ENCODE measurements at places on chromosomes 7 and 10. TPM values are rescaled to one million over a fixed set of nuclear protein-coding genes. Genes with fewer than 3 reads are reported as not detected.

The MET gene
- 3.4 TPM for polyA plus RNA-seq

The IL2RA gene
- 0.62 TPM for polyA plus RNA-seq

The PLAC9 gene
- 4.7 TPM for polyA plus RNA-seq

The SLC29A3 gene
- polyA plus RNA-seq, result 2.6 TPM

The ATRNL1 gene
- 0.09 TPM for polyA plus RNA-seq

The MMD2 gene
- not detected for polyA plus RNA-seq
